AG20443 (cell line): ENCODE measurements at places on chromosomes 16 and 17.

DNA sequence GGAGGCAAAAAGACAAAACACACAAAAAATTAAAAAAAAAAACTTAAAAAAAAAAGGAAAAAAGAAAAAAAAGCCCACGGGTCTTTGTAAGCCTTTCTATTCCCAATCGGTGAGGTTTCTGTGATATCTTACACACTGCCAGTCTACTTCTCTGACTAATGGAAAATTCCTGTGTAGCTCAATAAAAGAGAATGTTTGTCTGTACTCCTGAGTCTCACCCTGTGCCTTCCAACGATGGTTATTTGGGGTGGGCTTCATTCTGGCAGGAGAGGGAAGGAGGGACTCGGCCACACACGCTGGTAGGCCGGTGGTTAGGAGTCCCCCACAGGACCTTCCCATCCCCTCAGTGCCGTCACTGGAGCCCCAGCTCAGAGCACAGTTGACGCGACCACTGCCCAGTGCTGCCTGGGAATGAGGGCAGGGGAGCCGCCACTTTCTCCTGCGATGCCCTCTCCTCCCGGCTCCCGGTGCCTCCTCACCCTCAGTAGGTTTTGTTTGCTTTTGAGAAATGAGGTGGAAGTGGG lies 68.0 kb downstream of the AMFR start:
- DNase-seq = peak; percentile 75

- no peak for DNase-seq
Observed at GRCh38 chr17:17768424-17769088, 68.2 kb downstream of the SREBF1 start.

DNA sequence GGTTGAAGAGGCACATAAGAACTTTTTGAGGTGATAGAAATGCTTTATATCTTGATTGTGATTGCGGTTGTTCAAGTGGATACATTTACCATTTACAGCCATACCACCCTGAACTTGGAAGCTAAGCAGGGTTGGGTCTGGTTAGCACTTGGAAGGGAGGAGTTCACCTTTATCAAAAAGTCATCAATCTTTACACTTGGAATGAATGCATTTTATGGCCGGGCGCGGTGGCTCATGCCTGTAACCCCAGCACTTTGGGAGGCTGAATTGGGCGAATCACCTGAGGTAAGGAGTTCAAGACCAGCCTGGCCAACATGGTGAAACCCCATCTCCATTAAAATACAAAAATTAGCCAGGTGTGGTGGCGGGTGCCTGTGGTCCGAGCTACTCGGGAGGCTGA lies 9.5 kb upstream of the GJD3 start:
- DNase-seq = no peak

DNA sequence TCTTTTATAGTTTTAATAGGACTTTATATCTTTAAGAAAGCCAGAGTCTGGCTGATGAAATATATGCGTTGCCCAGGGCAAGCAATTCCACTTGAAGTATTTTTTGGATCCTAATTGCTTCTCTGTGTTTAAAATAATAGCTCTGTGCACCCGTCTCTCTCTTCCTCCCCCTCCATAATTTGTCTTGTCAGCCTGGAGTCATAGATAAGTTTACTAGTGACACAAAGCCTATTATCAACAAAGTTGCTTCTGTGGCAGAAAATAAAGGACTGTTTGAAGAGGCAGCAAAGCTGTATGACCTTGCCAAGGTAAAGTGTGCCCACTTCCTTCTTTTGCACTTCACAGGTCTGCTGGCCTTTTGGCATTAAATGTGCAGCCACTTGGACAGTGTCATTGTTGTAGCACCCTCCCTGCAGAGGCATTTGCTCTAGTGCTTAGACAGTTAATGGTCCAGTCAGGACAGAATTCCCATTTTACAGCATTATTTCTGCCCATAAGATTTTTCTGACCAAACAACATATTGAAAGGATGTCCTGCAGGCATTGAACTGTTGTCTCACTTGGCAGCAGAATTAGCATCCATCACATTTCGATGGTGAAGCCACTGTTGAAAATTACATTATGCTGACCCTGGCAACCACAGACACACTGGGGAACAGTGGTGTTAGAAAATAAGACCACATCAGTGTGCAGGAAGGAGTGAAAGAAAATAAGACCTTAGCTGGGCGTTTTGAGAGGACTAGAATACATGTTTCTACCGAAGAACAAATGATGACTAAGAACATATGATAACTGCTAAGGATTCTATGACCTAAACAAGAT lies 28.4 kb upstream of the SLC12A3 start:
- no peak for DNase-seq

- peak; percentile 62 for DNase-seq
Observed at GRCh38 chr17:81869221-81870130, 1.7 kb downstream of the ARHGDIA start.

- DNase-seq = no peak
Observed at GRCh38 chr16:69040144-69040909, 65.1 kb upstream of the HAS3 start.

DNA sequence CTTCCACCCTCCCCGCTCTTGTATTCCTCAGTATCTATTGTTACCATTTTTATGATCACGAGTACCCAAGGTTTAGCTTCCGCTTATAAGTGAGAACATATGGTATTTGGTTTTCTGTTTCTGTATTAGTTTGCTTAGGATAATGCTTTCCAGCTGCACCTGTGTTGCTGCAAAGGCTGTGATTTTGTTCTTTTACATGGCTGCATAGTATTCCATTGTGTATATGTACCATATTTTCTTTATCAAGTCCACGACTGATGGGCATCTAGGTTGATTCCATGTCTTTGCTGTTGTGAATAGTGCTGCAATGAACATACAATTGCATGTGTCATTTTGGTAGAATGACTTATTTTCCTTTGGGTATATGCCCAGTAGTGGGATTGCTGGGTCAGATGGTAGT lies 79.7 kb upstream of the EFCAB3 start:
- no peak for DNase-seq

GRCh38 chr17:31320791-31321190 lies 631 bp downstream of the EVI2A start:
- no peak for DNase-seq

DNA sequence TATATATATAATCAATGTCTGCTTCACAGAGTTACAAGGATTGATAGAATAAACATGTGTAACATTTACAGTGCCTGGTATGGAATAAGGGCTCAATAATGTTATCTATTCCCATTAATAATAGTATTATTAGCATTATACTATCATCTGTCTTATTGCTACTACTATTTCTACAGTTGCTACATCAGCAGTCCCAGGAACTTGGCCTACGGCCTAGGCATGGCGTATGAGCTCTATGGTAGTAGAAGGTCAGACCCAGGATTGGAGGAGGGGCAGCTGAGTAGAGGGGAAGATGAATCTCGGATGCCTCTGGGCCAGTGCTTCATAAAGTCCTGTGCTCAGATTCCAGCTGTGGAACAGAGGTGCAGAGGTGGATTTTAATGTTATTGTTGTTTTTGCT lies 146.3 kb upstream of the TBX2 start:
- no peak for DNase-seq

GRCh38 chr17:19897903-19898302 lies 30.2 kb upstream of the ULK2 start:
- DNase-seq = peak; percentile 72

- no peak for DNase-seq
Observed at GRCh38 chr17:1488826-1489270, 3.6 kb downstream of the MYO1C start.

DNA sequence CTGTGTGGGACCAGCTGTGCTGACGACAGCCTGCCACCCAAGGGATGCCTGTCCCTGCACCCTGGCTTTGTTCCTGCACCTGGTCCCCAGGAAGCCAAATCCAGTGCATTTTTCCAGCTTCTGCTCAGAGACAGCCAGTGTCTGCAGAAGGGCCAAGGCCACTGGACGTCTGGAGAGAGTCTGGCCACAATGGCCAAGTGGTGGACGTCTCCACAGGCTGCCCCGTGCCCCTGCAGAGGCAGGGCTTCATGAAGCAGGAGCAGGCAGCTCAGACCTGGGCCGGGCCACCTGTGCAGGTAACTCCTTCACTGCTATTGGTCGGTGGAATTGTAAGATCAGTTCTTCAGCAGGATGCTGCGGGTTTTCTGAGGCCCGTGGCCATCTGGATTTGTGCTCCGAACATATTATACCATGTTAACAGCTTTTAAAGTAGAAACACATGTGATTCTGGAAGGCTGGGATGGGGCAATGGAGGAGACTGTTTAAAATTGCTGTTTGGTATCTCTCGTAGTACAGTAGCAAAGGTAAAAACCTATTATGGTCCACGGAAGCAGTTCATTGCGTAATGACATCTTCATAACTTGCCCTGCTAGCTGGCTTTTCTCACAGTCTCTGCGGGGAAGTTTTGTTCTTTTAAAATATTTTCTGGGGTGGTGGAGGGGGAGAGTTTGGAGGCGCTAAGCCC lies 185.3 kb downstream of the CCDC182 start:
- no peak for DNase-seq

DNA sequence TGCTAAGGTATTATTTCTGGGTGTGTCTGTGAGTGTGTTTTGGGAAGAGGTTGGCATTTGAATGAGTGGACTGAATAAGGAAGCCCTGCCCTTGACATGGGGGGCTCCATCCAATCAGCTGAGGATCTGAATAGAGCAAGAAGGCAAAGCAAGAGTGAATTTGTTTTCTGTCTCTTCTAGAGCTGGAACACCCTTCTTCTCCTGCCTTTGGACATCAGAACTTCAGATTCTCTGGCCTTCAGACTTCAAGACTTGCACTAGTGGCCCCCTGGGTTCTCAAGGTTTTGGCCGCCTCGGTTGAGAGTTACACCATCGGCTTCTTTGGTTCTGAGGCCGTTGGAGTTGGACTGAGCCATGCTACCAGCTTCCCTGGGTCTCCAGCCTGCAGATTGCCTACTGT lies 448.6 kb downstream of the SHISA9 start:
- DNase-seq = no peak

DNA sequence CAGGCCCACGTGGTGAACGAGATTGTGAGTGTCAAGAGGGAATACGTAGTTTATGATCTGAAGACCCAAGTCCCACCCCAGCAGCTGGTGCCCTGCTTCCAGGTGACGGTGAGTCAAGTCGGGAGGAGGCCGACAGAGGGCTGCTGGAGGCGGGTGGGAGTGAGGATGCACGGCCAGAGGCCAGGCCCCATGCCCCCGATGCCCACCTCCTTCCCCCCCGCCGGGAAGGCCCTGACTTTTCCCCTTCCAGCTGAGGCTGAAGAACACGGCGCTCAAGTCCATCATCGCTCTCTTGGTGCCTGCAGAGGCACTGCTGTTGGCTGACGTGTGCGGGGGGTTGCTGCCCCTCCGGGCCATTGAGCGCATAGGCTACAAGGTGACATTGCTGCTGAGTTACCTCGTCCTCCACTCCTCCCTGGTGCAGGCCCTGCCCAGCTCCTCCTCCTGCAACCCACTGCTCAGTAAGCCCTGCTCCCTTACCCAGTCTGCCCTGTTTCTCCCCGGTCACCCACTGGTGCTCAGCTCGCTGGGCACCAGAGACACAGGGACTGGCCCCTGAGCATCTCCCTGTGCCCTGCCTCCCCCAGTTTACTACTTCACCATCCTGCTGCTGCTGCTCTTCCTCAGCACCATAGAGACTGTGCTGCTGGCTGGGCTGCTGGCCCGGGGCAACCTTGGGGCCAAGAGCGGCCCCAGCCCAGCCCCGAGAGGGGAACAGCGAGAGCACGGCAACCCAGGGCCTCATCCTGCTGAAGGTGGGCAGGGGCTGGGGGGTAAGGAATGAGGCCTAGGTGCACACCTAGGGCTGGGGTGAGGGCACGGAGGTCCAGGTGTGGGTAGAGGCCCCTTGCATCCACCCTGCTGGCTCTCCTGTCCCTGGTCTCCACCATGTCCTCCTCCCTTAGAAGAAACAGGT lies 2.6 kb downstream of the ZACN start:
- no peak for DNase-seq

DNA sequence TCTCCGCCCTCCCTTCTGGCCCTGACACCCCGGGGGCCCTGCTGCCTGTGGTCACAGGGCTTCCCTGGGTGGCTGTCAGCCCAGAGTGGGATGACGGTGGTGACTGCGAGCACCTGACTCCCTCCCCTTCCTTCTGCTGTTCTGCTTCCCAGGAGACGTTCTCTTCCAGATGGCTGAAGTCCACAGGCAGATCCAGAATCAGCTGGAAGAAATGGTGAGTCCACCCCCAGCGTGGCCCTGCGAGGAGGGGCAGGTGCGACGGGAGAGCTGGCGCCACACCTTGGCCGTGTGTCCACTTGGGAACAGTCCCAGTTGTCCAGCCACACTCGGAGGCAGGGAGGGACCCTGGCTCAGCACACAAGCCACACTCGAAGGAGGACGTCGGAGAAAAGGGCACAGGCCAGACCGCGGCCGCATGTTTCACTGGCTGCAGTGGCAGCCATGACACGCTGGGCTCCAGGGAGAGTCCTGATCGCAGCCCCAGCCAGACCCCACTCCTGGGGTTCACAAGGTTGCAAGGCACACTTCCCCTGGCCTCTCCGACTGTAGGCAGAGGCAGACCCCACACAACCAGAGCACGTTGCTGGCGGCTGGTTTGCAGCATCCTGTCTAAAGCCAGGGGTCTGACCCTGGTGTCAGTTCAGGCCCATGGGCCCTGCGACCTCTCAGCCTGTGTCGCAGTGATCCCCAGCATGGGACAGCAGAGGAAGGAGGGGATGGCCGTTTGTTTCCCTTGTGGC lies 49.9 kb downstream of the BAIAP2 start:
- no peak for DNase-seq

- peak; percentile 39 for DNase-seq
Observed at GRCh38 chr17:40415390-40415789, 2.3 kb downstream of the TOP2A start.

- DNase-seq = no peak
Observed at GRCh38 chr16:53947642-53948041, 243.7 kb downstream of the FTO start.

- DNase-seq = no peak
Observed at GRCh38 chr17:38357486-38358123, 6.0 kb downstream of the SOCS7 start.

DNA sequence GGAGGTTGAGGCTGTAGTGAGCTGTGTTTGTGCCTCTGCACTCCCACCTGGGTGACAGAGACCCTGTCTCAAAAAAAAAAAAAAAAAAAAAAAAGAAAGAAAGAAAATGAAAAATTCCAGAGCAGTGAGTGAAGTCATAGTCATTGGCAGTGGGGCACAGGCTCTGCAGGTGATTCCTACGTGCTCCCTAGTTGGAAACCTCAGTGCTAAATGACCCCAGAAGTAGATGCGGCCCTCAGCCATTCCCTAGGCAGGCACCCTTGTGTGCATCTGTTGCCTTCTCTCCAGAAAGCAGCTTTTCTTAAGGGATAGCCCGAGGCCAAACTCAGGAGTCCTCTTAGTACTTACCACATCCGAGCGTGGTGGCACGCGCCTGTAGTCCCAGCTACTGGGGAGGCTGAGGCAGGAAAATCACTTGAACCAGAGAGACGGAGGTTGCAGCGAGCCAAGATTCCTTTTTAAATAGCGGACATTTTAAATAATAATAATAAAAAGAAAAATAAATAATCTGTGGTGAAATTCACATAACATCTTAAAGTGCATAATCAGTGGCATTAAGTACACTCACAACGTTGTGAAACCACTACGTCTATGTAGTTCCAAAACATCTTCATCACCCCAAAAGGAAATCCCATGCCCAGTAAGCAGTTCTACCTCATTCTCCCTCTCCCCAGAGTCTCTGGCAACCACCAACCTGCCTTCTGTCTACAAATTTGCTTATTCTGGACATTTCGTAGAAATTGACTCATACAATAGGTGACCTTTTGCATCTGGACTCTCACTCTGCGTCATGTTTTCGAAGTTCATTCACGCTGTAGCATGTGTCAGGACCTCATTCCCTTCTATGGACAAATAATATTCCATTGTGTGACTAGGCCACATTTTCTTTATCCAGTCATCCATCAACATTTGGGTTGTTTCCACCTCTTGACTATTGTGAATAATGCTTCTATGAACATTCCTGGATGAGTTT lies 12.5 kb upstream of the SPHK1 start:
- DNase-seq = peak; percentile 68
